ENCODE measurements at places on chromosomes 3 and 15.

- DNase-seq = no peak
These were observed 38.6 kb upstream of the SFMBT1 start for GRCh38 chr3:53084310-53085001.

DNA sequence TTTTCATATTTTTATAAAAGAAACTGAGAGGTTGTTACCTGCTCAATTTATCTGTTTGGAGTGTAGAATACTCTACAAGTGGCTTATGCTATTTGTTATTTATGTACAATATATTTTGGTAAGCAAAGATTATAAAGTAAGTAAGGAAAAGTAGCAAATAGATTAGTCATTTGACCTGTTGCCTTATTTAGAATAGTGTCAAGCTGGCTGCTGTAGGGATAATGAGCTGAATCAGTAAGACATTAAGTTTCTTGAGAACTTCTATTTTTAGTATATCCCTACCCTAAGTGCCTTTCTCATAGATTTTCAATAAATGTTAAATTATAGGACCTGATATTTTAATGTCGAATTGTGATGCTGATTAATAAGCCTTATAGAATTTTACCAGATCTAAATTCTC is 37.2 kb downstream of the ECT2 start:
- DNase-seq = no peak

GRCh38 chr15:75230016-75230343 is 28.2 kb upstream of the GOLGA6C start:
- DNase-seq = no peak

DNA sequence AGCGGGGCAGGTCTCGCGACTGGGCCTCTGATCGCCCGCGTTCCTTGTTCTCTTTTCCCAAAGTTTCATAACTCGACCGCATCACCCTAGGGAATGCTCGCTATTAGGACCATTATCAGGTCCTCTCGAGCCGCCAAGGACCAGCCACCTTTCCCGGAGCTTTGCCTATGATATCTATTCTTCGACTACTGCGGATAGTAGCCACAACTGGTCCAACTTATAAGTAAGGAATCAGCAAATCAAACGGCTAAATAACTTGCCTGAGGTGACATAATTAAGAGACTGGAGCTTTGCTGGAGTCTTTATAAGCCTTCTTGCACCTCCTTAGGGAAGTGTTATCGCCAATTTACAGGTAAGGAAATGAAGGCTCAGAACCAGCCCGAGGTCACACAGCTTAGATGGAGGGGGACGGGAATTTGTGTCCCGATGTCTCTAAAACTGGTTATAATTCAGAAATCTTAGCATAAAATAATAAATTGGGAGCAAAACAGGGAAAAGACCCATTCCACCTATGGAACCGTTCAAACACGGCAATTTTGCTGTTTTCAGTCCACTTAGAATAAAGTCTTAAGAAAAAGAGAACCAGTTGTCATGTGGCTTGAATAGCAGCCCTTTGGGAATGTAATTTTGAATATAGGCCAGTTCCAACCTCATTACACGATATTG is 479 bp upstream of the PLD1 start:
- no peak for DNase-seq

- no peak for DNase-seq
These were observed 562.9 kb upstream of the KCNMB2 start for GRCh38 chr3:177973241-177973840.

DNA sequence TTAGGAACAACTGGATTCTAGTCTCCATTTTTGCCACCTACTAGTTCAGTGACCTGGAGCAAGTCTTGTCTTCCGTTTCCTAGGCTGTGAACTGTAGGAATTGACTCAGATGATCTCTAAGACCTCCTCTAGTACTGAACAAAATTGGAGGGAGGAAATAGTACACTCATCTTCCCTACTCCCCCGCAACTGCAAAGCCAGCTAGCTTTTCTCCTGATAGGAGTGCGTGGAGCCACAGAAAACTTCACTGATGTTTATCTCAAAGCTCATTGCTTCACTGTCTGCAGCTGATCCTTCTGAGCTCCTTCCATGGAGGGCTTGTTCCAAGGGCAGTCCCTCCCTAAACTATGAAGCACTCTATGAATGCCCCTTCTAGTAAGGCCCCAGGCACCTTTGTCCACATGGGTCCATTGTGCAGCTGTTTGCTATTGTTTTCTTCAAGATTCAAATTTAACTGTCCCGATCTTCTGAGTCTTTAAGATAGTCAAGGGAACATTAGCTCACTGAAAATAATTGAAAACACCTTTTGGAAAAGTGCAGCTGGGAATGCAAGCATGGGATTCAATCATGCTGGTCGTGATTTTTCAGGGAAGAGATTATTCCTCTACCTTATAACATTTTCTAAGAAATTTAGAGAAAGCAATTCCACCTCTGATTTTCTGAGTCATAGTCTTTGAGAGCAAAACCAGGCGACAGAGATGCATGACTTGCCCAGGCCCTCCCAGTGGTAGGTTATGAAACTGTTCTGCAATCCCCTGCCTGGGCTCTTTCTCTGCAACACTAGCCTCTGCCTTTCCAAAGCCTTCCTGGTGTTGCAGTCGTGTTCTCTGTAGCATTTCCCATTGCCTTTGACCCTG is 24.3 kb downstream of the FILIP1L start:
- DNase-seq = peak; percentile 68

GRCh38 chr3:157428853-157429252 is 7.8 kb upstream of the PTX3 start:
- no peak for DNase-seq

- no peak for DNase-seq
These were observed 64.2 kb upstream of the GLCE start for GRCh38 chr15:69096196-69096595.

GRCh38 chr3:20028905-20029331 is 11.3 kb upstream of the KAT2B start:
- DNase-seq = no peak

- DNase-seq = no peak
These were observed 105.5 kb downstream of the MME start for GRCh38 chr3:155185631-155186071.

DNA sequence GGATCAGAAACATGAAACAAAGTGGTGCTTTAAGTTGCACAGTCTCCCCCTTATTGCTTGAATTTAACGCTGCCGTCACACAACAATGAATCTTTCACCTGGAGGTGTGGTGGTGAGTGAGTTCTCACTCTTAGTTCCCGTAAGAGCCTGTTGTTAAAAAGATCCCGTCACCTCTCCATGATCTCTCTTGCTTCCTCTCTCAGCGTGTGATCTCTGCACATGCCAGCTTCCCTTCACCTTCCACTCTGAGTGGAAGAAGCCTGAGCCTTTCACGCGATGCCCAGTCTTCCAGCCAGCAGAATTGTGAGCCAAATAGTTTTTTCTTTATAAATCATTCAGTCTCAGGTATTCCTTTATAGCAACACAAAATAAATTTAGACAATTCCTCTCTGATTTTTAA is 136.7 kb upstream of the CHL1 start:
- DNase-seq = no peak

- no peak for DNase-seq
These were observed 117.5 kb downstream of the PGPEP1L start for GRCh38 chr15:98889930-98890695.

GRCh38 chr15:99109555-99110021 is 4.7 kb downstream of the SYNM start:
- no peak for DNase-seq

DNA sequence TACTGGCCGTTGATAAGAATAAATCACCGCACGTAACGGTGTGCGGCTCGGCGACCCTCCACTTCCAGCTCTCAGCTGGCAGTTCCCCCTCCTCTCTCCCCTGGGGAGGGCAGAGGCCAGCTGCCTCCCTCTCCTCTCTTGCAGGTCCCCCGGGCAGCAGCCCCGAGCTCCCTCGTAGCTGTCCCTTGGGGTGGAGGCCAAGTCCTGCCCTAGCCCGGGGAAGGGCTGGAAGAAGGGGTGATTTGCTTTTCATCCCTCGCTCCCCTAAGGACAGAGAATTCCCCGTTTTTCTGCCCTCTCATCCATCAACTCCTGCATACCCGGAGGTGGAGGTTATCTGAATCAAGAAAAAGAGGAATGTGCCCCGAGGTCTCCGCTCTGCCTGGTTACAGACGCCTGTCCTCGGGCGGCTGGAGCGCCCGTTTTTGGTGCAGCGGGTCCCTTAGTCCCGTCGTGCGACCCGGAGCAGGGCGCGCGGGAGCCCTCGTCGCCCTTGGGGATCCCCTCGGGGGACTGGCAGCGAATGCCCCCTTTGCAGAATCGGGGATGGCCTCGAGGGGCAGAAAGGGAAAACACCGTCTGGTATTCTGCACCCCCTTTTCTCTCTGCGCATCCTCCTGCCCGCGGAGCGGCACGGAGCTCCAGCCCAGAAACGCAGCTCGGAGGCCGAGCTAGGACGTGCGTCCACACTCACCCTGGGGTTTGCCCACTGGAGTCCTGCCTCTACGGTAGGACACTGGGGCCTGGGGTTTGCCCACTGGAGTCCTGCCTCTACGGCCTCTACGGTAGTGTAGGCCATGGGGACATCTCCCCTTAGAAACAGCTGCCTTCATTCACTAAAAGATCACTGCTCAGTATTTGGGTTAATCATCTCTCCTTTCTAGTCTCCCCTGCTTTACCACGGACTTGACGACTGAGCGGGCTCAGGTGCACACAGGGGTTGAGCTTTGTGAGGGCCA is 2.2 kb downstream of the PTPRG start:
- no peak for DNase-seq

GRCh38 chr15:69679623-69680228 is 227.1 kb downstream of the RPLP1 start:
- DNase-seq = peak; percentile 79

DNA sequence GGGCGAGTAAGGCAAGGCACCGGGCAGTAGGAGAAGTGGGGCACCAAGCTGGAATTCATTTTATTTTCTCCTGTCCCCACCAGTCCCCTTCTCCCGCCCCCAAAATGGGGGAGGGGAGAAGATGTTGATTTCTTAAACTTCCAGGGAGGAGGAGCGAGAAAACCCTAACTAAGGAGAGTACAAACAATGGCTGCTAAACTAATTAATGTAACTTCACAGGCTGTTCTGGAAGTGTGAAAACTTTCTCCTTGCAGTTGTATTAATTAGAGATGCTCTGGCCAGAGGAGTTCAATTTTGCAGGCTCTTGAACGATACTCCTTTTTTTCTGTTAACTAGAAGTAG is 11.5 kb downstream of the ZIC4 start:
- no peak for DNase-seq

- DNase-seq = peak; percentile 39
These were observed 107.9 kb downstream of the FMN1 start for GRCh38 chr15:33086500-33087121.

DNA sequence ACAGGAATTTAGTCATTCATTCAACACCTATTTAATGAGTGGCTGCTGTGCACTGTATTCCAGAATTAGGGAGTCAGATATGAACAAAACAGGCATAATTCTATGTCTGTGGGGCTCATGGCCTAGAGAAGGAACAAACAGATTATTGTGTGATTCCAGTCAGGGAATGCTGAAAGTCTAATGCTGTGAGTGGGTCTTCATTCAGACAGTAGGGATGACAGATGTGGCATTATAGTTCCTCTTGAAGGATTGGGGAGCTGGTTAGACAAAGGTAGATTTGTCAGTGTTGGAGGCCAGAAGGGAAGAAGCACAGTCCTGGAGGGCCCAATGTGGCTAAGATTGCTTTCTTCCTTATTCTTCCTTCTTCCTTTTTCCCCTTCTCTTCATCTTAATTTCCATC is 226.4 kb upstream of the EIF1B start:
- no peak for DNase-seq

GRCh38 chr3:71250026-71250425 is 333.5 kb downstream of the FOXP1 start:
- DNase-seq = no peak

DNA sequence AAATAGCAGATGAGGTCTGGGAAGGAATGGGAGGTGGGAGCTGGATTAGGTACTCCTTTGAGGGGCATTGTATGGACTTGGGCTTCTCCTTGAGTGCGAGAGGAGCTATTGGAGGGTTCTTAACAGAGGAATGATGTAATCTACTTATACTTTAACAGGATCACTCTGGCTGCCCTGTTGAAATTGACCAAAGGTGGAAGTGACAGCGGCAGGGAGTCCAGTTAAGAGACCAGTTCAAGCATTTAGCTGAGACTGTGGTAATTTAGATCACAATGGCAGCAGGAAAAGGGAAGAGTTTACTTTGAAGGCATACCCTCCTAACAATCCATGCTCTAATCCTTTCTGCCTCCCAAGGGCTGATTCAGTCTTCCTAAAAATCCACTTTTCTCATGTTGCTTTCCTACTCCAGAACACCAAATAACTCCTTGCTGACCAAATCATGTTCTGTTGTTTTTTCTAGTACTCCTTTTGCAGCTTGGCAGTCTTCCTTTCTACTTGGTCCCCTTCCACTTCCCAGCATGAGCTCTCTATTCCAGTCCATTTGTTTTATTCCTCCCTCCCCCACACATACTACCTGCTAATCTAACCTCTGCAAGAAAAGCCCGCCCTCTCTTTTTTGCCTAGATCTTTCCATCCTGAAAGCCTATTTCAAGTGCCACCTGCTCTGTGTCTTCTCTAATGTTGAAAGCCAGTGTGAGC is 139.4 kb downstream of the NECTIN3 start:
- no peak for DNase-seq
